ENCODE measurements at places on chromosomes 4 and X.

- no peak for DNase-seq
Measured at GRCh38 chr4:101280866-101281600, 66.3 kb downstream of the PPP3CA start.

DNA sequence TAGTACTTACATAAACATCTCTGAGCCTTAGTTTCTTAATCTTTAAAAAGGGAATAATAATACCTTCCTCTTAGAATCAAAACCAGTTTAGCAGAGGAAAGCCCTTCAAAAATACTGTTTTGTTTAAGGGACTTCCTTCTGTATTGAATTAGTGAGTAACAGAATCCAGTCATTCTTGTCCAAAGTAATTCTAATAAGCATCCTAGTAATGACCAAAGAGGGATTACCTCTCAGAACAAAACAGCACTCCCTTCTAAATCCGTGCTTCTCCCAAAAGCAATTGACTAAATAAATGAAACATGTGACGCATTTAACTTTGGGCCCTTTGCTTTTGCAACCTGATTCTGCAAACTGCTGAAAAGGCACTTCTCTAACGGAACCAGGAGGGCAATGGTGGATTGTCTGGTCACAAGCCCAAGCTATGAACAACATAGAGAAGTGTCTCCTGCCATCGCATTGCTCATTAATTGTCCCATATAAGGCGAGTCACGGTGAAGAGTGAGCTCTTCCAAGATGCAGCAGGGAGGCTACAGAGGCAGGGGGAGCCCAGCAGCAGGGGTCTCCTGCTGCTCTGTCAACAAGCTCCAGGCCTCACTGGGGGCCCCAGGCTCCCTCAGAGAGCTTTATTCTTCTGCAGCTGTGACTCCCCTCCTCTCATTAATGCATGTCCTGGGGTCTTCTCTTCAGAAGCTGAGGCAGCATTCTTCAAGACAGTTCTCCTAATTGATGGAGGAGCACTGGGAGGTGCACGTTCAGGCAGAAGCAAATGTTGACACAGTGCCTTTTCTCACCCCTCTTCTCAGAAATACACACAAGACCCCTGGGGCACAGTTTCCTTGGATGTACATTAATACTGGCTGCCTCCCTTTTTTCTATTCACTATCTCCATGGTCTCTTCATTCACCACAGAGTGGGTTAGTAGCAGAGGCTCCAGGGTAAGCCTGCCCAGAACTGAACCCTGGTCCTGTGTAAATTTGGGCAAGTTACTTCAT, 419.6 kb upstream of the RASGEF1B start:
- no peak for DNase-seq

GRCh38 chr4:146638786-146639505, at the start of gene POU4F2:
Gene POU4F2, plus strand, starts transcription at chr4:146638893. Its CDS starts 248 bp downstream, at chr4:146639141.
- DNase-seq, result no peak

DNA sequence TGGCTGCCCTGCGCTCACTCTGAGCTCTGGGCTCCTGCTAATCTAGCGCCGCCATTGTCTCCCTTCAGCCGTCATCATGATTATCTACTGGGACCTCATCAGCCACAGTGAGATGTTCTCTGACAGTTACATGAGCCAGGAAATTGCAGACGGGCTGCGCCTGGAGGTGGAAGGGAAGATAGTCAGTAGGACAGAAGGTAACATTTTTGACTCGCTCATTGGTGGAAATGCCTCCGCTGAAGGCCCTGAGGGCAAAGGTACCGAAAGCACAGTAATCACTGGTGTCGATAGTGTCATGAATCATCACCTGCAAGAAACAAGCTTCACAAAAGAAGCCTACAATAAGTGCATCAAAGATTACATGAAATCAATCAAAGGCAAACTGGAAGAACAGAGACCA, 21.8 kb upstream of the PIN4 start:
- no peak for DNase-seq

DNA sequence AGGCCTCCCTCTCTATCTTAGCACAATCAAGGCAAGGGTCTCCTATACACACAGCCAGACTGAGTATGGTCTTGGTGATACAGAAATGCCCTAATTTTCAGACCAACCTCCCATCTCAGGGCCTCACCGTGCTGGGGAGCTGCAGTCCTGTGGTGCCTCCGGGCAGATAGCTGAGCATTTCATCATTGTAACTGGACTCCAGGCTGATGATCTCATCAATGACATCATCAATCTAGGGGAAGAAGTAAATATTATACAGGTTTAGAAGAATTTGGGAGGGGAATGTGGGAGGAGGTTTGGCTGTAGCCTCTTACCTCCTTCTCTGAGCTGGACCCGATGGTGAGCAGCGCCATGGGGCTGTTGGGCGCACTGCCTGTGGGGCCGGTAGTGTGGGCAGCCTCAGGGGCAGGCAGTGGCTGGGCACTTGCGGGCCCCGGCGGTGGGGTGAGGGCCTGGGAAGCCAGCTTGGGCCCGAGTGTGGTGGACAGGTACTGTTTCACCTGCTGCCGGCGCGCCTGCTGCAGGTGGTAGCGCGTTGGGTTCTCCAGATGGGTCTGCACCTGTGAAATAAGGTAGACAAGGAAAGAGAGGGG, 5.2 kb downstream of the TFE3 start:
- DNase-seq, result no peak

DNA sequence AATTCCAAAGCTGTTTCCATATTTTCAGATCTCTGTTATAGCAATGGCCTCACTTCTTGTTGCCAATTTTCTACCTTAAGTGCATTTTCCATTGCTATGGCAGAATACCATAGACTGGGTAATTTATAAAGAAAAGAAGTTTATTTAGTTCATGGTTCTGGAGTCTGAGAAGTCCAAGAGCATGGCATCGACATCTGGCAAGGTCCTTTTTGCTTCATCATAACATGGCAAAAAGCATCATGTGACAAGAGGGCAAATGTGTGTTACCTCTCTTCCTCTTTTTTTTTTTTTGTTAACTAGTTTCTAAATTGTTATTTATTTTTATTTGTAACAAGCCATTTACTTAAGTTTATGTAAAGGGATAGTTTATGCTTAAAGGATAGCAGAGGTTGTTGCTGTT, 45.2 kb upstream of the SYTL5 start:
- DNase-seq, result no peak

- no peak for DNase-seq
Measured at GRCh38 chr4:113899271-113900070, 80.0 kb downstream of the ARSJ start.

- DNase-seq, result no peak
Measured at GRCh38 chrX:39672405-39672804, 425.4 kb downstream of the BCOR start.

- peak; percentile 40 for DNase-seq
Measured at GRCh38 chr4:73341454-73341853, 62.6 kb upstream of the ALB start.

- DNase-seq, result no peak
Measured at GRCh38 chr4:87716371-87717265, 66.5 kb downstream of the DMP1 start.

DNA sequence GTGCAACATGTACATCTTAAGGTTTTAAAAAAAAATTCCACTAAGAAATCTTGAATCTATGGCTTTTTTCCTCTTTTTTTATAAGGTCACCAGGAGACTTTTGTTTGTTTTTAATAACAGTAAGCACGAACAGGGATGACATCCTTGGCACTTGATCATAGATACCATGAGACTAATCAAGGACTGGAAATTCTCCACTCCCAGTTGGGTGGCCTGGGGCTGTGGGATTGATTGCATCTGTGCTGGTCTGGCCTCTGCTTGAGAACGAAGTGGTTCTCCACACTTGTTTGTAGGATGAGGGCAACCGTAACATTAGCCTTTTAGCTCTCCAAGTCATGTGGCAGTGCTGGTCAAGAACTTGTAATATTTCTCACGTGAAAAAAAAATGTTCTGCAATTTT, 35.4 kb downstream of the SNX25 start:
- DNase-seq, result no peak

- DNase-seq, result peak; percentile 0
Measured at GRCh38 chrX:118115953-118116712, 477 bp downstream of the KLHL13 start.

- DNase-seq, result no peak
Measured at GRCh38 chr4:119116925-119117900, 18.4 kb upstream of the MYOZ2 start.

DNA sequence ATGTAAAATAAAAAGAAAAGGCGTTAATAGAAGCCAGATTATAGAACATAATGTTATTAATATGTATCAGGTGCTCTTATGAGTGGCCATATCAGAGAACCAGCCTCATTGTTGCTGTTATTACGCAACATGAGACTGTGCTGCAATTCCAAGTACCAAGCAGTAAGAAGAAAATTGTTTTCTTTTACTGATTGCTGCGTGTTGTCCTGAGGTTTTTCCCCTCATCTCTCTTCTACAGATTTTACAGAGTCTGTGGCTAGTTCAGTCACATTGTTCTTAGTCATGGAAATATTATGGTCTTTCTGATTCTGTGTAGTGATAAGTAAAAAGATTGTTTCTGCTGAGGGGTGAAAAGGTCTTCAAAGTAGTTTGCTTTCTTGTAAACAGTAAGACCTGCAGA, 55.9 kb downstream of the NPNT start:
- DNase-seq, result no peak

DNA sequence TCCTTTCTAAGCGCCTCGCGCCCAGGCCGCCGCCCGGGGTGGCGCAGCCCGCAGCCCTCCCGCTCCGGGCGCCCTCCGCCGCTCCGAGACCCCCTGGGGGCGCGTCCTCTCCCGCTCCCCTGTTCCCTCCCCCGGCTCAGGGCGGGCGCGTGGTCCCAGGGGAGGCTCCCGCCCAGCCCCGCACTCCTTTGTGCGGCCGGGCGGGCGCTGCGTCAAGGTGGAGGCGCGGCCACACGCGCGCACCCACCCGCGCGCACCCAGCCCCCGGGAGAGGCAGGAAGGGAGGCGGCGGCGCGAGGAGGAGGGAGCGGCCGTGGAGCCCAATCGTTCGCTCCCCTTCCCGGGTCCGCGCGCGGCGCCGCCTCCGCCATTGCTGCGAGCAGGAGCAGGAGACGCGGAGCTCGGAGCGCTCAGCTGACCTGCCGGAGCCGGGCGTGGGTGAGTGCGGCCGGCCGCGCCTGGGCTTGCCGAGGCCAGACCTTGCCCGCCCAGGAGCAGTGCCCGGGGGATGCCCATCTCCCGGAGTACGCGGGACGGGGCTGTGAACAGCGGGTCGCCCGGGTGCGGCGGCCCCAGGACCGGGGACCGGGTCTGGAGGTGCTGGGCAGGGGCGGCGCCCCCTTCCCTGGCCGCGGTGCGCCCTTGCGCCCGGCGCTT, at the start of gene NSG1:
Gene NSG1 (plus strand): TSS at position 367 of the 657 bp plus-strand sequence. CDS start 528 bp downstream, outside the sequence.
- no peak for DNase-seq

DNA sequence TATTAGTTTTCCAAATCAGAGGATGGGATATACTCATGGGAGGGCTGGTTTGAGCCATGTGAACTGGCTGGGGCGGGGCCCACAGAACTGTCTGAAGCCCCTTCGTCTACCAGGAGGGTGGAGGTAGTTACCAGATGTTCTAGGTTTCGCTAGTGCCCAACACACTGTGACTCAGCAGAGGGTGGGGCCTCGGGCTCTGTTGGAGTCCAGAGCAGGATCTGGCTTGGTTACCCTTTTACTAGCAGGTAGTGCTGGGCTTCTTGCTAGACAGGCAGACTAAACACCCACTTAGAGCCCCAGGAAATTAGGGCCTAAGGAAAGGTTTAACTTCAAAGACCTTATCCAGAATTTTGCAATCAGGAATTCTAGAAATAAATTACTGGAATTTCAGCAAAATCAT, 56.2 kb upstream of the CHRDL1 start:
- DNase-seq, result no peak

DNA sequence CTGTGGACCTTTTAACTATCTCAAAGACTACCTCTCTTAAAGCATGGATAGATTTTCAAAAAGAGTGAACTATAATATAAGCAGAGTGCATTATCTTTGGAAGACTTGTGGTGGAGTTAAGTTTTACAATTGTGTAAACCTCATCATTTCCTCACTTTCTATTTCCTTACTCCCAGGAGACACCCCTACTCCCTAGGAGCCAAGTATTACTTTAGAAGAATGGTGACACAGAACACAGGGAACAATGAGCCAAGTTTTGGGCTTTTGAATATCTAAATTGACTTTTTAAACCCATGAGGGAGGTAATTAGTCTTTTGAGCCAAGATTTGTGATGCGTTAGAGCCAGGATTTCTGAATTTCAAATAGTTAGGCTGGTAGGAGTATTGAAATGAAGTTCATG, 78.9 kb upstream of the UNC5C start:
- no peak for DNase-seq

DNA sequence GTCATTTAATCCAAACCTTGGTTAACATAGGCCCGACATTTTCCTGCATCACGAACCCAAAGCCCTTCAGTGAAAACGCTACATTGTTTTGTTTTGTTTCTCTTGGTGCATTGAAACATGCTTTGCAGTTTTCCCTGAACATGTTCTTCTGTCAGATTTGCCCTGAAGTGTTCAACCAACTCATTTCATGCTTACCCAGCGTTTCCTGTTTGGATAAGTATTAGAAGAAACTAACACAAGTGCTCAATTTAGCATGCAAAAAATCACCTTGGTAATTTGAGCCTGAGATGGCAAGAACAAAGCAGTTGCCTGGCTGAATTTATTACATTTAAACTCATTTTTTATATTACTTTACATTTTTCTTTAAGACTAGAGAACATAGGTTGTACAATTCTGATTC, 160.1 kb upstream of the VCX3A start:
- DNase-seq, result no peak

DNA sequence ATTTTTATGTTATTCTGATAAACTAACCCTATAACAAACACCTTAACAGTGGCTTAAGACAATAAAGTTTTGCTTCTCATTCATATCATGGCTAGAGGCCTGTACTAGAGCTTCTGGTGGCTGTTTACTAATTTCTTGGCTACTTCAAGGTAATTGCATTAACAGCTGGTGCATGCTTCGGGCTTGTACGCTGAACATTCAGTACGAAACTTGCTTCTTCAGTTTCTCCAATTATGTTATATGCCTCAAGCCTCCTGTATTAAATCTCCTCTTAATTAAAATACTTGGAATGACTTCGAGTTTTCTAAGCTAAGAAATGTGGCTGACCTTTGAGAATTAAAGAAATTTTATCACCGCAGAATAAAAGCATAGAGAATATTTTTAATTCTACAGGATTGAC, 138.9 kb upstream of the TRAM1L1 start:
- DNase-seq, result no peak

GRCh38 chr4:149296084-149296483, 519.6 kb downstream of the IQCM start:
- no peak for DNase-seq

DNA sequence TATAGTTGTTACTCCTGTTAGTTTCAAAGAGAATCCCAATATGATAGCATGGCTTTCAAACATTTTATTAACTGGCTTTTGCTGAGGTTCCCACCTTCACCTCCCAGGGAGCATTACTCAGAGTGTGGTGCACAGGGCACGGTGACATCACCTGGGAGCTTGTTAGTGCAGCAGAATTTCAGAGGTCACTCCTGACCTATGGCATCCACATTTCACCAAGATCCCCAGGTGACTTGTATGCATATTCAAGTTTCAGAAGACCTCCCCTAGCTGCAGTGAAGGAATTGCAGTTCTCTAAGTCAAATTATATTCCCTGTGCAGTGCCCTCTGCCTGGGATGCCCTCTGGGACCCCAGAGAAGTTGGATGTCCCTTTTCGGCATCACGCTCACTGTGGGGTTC, 29.7 kb upstream of the LNX1 start:
- no peak for DNase-seq

GRCh38 chrX:7542587-7543380, 300.2 kb upstream of the VCX start:
- DNase-seq, result no peak

- no peak for DNase-seq
Measured at GRCh38 chrX:4004822-4005221, 291.4 kb upstream of the PRKX start.

Data from substantia nigra (tissue), 51 donors.